ENCODE measurements at places on chromosomes 4 and X. TPM values are rescaled to one million over a fixed set of nuclear protein-coding genes. Genes with fewer than 3 reads are reported as not detected.

COQ2 gene
- total RNA-seq, result 13.1 TPM

TMEM31 gene
- total RNA-seq, result not detected

UCP1 gene
- total RNA-seq, result not detected

GRCh38 chrX:70033348-70034051, 16.2 kb downstream of the AWAT2 start:
- H3K27me3 ChIP-seq, result no peaks in the 10 kb centered on the region
- no peaks in the 10 kb centered on the region for H3K36me3 ChIP-seq
- no peak overlapping the region for H3K4me3 ChIP-seq
- no peak overlapping the region for H3K27ac ChIP-seq

DNA sequence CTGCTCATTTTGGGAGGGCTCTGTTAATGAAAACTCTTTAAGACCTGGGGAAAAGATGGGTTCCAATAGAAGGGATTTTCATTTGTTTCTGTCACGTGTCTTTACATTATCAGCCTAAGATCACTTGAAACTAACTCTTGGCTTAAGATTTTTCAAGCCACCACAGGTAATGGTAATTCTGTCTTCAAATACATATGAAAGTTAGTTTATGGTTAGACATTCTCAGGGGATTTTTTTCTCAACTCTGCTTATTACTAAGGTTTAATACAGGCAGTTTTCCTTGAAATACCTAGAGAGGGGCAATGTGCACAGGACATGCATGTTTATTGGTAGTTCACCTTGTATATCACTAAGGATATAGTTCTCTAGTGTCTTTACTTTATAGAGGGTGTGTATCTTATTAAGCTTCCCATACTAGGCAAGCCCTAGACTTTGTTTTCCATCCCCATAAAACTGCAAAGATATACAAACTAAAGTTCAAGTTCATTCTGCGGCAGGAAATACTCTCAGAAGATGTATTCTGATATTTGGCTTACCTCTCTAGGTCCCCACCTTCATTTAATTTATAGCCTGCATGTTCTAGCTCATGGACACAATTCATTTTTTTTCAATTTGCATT, 38.2 kb upstream of the MYOZ2 start:
- H3K27ac ChIP-seq, result no peak overlapping the region
- peaks cover 2% of the 10 kb centered on the region for H3K4me1 ChIP-seq
- no peaks in the 10 kb centered on the region for H3K36me3 ChIP-seq
- H3K27me3 ChIP-seq, result no peaks in the 10 kb centered on the region

DNA sequence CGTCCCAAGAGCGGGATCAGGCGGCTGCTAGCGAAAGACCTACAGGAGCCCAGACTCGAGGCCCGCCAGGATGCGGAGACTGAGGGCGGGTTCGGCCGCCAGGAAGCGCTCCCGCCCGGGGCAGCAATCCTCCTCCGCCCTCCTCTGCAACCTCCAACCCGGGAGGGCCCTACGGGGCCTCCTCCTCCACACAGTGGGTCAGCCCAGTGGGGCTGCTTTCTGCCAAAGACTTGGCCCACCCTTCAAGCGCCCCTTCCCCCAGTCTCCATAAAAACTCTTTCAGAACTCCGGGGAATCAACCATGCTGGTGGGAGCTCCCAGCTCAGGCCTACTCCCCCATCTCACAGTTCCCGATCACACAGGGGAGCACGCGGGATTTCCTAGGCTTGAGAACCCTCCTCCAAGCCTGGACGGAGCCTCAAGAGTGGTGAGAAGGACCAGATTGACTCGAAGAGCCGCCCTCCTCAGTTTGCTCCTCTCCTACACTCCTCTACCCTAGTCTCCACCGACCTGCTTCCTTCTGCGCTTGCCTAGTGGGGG, 77.5 kb downstream of the RLIM start:
- peaks cover 2% of the 10 kb centered on the region for H3K27me3 ChIP-seq
- no peak for DNase-seq
- H3K27ac ChIP-seq, result peak overlapping the region; percentile 82
- no peaks in the 10 kb centered on the region for H3K36me3 ChIP-seq

- no peak overlapping the region for H3K4me3 ChIP-seq
- peaks cover 7% of the 10 kb centered on the region for H3K27me3 ChIP-seq
- H3K4me1 ChIP-seq, result no peaks in the 10 kb centered on the region
- no peak overlapping the region for H3K27ac ChIP-seq
- no peaks in the 10 kb centered on the region for H3K36me3 ChIP-seq
- DNase-seq, result no peak
Measured at GRCh38 chr4:180615746-180616145, 1627.5 kb upstream of the TENM3 start.

DNA sequence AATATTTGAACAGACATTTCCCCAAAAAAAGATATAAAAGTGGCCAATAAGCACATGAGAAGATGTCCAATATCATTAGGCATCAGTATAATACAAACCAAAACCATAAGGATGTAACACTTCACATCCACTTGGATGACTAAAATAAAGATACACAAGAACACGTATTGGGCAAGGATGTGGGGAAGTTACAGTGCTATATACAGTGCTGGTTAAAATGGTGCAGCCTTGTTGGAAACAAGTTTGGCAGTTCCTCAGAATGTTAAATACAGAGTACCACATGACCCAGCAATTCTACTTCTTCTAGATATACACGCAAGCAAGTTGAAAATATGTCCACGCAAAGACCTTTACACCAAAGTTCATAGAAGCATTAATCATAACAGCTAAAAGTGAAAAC, 58.9 kb downstream of the HAUS3 start:
- H3K27ac ChIP-seq, result no peak overlapping the region
- H3K27me3 ChIP-seq, result peaks cover 3% of the 10 kb centered on the region
- DNase-seq, result no peak
- H3K4me1 ChIP-seq, result peaks cover 2% of the 10 kb centered on the region
- H3K4me3 ChIP-seq, result no peak overlapping the region

GRCh38 chrX:48487362-48487798, 11.4 kb downstream of the FTSJ1 start:
- no peak overlapping the region for H3K27ac ChIP-seq
- H3K27me3 ChIP-seq, result no peaks in the 10 kb centered on the region
- H3K4me3 ChIP-seq, result no peak overlapping the region
- H3K4me1 ChIP-seq, result no peaks in the 10 kb centered on the region
- no peak for DNase-seq
- no peaks in the 10 kb centered on the region for H3K36me3 ChIP-seq
